ENCODE measurements at places on chromosomes 4 and X.

DNA sequence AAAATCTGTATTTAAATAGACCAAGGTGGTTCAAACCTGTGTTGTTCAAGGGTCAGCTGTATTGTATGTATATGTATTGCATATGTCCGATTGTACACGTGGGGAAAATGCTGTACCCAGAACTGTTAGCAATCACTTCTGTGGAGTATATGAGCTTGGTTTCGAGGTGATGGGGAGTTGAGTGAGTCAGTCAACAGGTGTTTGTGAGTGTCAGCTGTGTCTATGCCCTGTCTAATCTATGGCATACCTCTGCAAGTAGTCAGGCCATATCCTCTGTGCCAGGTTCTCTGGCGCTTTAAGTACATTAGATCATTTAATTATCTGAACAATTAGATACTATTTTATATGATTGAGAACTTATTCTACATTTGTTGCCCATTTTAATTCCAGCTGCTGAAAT, 7.4 kb downstream of the ZRSR2 start:
- DNase-seq: no peak

DNA sequence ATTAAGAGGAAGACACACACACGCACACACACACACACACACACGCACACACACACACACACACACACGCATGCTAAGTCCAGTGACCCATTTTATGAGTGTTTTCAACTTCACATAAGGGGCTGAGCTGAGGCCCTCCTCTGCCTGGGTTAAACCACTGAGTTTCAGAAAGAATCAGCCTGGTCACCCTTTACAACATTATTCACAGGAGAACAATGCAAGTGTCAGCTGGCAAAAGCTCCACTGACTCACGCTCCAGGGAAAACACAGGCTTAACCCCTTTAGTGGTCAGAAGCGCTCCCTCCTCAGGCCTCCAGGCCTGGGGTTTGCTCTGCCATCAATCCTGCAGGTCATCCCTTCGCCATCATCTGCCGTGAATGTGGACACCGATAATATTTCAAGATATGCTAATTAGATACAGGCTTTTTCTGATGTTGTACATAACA, 46.9 kb downstream of the ACOX3 start:
- no peak for DNase-seq

DNA sequence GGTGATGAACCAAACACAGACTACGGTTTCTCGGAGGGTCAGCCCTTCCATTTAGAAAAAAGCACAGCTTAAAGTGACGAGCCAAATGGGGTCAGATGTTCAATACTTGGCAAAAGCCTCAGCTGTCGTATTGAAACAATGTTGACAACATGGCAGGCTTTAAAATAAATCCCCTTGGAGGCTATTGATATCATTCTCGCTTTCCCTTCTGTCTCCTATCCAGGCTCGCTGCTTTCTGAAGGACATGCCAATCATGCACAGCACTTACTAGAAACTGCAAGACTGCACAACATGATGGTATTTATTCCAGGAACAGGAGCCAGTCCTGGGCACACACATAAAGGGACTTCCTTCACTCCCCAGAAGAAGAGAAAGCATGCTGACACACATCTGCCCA, 137.9 kb downstream of the SLC7A11 start:
- DNase-seq: no peak

GRCh38 chr4:185582651-185583400, 47.5 kb upstream of the PDLIM3 start:
- DNase-seq: no peak

- DNase-seq: no peak
These were observed 72.6 kb upstream of the CD99 start for GRCh38 chrX:2618516-2618915.

- DNase-seq: no peak
These were observed 39.3 kb upstream of the TENM3 start for GRCh38 chr4:182203872-182204411.

DNA sequence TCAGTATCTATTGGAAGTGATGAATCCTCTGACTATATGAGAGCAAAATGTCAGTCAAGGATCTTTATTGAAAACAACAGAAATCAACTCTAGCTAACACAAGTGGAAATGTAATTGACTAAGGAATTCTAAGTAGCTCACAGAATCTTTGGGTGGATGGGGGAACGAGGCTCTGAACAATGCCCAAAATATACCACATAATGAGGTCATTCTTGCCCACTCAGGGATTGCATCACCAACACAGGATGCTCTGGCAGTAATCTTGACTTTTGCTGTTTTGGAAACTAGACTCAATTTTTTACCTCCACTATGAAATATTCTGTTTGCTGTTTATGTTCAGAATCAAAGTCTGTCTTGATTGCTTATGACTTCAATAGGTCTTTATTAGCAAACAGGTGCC, 127.4 kb upstream of the UNC5C start:
- no peak for DNase-seq
